ENCODE measurements at places on chromosomes 1 and 21. TPM values are rescaled to one million over a fixed set of nuclear protein-coding genes. Genes with fewer than 3 reads are reported as not detected.

BRDT gene
- not detected for total RNA-seq

OLFML3 gene
- total RNA-seq, result 1.3 TPM

LRRC7 gene
- total RNA-seq, result not detected

CFAP45 gene
- 1.9 TPM for total RNA-seq

TAS1R1 gene
- not detected for total RNA-seq

PALMD gene
- 133 TPM for total RNA-seq

ZNF593 gene
- 19.9 TPM for total RNA-seq

FABP3 gene
- total RNA-seq, result 9.0 TPM

S100A7 gene
- not detected for total RNA-seq

FMO2 gene
- total RNA-seq, result not detected

GBP5 gene
- total RNA-seq, result 0.15 TPM
